Activated CD4-positive, alpha-beta T cell treated with anti-CD3 and anti-CD28 coated beads for 24 hours (primary cell): ENCODE measurements at places on chromosomes 1 and 21.

- no peak for DNase-seq
Observed at GRCh38 chr1:182143825-182144645, 82.5 kb upstream of the ZNF648 start.

- DNase-seq: no peak
Observed at GRCh38 chr1:60895701-60896100, 186.7 kb upstream of the NFIA start.

DNA sequence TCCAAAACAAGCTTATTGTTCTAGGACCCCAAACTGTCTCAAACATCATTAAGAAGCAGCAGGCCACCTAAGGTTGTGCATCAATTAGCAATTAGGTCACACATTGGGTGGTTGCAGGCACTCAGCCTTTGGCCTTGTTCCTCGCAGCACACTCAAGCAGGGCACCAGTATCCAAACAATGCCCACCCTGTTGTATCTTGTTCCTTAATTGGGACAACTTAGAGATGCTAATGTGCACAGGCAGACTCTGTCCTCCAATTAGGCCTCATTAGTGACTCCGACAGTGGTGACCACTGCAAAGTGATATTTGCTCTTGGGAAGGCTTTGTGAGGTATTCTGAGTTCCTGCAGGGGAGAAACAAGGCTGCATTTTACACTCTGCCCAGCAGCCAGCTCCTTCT lies 515.1 kb upstream of the PTBP2 start:
- DNase-seq: no peak

DNA sequence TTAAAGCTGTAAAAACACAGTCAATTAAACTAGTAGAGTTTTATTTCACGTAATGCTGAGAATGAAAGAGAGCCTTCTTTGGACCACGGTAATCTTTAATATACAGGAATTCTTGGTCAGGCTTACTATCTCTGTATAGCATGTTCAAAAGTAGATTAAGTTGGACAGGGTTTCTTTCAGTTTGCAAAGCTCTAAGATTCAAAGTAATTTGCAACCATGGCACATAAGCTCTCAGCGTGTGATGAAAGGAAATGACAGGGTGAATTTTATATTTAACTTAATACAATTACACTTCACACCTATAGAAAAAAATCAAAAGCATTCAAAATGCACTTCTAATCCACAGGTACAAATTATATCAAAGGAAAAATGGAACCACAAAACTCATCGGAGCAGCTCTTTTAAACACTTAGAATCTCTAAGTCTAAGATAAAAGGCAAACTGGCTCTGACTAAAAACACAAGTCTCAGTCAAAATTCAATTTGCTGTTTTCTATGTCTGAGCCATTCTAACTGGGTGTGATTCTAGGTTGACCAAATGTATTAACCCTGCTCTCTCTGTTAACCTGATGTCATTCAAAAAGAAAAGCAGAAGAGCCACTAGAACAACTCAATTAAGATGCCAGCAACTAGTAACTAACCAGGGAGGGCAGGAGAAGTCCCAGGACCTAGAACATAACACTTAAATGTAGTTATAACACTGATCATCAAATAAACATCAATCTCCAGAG lies 147.7 kb downstream of the RERE start:
- DNase-seq: no peak

GRCh38 chr1:224170748-224171478 lies 12.1 kb upstream of the DEGS1 start:
- no peak for DNase-seq

DNA sequence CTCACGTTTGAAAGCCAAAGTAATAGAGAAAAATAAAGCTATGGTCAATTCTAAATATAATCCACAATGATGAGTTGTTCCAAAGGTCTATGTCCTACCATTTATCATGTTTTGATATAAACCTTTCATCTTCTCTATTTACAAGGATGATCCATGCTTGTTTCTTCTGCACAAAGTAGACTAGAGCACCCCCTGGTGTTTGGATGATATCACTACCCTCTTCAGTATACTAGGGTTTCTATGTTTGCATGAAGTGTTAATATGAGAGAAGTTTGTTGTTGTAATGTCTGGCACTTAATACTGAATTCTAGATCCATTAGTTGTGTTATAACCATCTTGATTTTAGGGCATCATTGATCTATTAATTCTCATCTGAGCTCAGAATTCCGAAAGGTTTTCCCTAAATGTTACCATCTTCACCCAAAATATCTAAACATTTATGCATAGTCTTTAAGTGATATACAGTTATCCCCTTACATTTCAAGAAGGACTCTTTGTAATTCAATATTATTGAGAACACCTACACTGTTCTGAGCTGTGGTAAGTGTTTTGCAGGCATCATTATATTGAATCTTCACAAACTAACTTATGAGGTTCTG lies 21.1 kb downstream of the CLDN8 start:
- DNase-seq: no peak

GRCh38 chr1:96208428-96208827 lies 513.2 kb upstream of the PTBP2 start:
- DNase-seq: no peak

DNA sequence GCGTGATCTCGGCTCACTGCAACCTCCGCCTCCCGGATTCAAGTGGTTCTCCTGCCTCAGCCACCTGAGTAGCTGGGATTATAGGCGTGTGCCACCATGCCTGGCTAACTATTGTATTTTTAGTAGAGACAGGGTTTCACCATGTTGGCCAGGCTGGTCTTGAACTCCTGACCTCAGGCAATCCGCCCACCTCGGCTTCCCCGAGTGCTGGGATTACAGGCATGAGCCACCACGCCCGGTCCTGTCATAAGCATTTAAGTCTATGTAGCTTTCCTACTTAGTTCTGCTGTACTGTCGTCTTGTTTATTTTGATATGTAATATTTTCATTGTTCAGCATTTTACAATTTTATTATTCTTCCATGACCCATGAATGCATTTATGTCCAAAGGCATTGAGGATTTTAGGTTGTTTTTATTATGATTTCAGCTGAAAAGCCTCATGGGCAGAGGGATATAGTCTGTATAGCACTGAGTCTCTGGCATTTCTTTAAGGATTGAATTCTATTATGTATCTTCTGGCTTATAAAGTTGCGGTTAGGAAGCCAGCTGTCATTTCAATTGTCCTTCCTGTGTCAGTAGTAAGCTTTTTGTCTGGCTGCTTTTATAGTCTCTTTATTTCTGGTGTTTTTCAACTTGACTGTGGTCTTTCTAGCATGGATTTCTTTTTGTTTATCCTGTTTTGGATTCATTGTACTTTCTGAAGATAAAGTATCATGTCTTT lies 9.2 kb downstream of the AGPAT3 start:
- DNase-seq: no peak

- DNase-seq: no peak
Observed at GRCh38 chr1:98382986-98383740, 278.4 kb upstream of the SNX7 start.

DNA sequence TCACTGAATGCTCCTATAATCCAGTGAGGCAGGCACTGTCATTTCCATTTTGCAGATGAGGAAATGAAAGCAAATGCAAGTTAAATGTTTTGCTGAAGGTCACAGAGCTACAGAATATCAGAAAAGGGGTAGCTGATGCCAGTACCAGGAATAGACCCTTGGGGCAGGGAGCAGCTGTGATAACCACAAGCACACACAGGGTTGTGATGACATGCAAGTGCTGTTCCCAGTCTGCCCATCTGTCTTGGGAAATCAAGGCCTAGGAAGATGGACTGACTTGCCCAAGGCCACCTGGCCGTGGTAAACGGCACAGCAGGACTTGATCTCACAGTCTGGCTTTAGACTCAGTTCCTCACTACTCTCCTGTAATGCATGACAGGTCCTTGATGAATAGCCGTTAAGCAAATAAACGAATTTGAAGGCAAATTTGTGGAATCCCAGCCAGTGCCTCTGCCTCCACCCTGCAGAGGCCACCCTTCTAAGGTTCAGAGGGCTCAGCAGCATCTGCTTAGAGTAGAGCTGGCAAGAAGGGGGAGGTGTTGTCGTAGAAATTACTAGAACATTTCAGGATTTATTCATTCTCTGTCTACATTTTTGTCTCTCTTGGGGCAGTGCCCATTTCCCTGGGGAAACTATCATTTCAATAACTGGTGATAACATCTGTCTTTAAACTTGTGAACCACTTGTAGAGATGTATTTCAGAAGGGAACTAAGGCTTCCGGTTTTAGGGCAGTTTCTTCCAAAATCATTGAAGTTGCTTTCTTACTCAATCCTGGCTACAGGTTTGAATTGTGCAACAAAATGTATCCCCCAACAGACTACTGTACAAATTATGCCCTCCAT lies 53.2 kb upstream of the MRPS6 start:
- no peak for DNase-seq

DNA sequence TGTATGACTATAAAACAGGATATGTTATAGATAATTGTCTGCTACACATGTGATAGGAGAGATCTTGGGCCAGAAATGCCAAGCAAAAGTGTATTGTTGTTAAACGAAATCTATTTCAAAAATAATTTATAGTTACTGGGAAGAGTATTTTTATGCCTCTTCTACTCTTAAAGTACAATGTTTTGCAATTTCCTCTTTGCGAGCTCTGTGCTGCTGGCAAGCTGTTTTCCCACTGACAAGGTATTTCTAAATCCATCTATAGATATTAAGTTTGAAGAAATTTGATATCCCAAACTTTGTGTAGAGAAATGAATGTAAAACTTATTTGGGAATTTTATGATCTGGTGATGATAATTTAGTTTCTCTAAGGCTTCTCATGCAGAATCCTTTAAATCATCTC lies 63.3 kb upstream of the PTGFR start:
- no peak for DNase-seq

DNA sequence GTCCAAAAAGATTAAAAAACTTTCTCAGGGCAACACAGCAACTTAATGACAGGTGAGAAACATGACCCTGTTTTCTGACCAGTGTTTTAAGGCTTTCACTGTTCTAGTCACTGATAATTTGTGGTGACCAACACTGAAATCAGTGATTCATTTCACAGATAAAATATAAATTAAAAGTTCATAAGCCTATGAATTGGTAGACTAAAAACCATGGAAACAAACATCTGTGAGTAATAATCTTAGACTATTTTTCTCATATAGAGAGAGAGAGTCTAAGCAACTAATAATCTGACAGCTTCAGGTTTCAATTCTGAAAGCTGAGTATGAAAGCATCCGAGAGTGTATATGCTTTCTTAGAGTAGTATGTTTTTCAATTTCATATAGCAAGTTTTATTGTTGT lies 536.9 kb downstream of the ADGRL2 start:
- no peak for DNase-seq

DNA sequence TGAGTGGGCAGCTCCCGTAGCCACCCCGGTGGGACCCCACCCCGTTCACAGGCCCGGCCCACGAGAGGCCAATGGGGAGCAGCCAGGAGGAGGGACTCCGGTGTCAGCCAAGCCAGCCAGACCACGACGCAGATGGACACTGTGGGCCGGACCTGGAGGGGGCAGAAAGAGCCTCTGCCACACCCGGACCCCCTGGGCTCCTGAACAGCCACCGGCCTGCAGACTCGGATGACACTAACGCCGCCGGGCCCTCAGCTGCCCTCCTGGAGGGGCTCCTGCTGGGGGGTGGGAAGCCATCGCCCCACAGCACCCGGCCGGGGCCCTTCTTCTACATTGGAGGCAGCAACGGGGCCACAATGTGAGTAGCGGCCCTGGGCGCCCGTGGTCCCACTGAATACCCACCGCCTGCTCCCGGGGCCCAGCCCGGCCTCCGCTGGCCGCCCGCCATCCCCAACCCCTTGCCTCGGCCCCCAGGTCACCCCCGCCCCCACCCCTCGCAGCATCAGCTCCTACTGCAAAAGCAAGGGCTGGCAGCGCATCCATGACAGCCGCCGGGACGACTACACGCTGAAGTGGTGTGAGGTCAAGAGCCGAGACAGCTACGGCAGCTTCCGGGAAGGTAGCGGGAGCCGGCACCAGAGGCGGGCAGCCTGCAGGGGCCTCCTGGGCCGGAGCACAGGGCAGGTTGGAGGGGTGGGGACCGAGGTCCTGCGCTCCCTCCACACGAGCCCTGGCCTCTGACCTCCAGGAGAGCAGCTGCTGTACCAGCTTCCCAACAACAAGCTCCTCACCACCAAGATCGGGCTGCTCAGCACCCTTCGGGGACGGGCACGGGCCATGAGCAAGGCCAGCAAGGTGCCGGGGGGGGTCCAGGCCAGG lies 6.5 kb downstream of the TTLL10 start:
- DNase-seq: no peak

- no peak for DNase-seq
Observed at GRCh38 chr1:152164517-152165136, 5.6 kb upstream of the RPTN start.

- no peak for DNase-seq
Observed at GRCh38 chr1:55055951-55056631, 16.7 kb downstream of the PCSK9 start.

DNA sequence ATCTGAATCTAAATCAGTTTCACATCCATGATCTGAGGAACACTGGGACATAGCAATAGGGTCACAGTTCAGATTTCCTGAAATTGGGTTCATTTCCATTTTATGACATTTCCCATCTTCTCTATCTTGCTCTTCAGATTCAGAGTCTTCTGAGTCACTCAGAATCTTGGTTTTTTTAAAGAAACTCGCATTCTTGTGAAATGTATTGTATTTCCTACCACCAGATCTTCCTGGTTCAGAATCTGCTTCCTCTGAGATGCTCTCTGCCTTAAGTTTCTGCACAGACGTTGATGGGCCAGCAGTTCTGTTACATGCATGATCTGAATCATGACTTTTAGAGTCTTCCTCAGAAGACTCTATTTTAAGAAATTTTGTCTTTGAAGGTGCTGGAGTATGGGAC lies 15.5 kb upstream of the PSMG1 start:
- DNase-seq: no peak

DNA sequence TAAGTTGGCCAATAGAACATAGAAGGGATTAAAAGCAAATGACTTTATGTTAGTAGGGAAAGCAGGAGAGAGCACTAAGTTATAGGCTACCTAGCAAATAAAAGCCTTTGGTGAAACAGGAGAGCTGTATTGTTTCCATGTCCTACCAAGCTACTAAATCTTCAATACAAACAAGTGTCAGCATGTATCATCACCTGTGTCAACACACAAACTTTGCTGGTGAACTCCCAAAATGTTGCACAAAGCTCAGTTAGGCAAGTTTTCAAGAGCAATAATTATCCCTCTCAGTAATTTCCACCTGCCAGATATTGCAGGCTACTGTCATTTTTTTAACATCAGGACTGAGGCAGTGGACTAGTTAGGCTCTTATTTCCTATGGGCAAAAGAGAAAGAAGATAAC lies 77.7 kb upstream of the ADAM30 start:
- DNase-seq: no peak

GRCh38 chr1:201539561-201540431 lies 869 bp downstream of the NAV1 start:
- DNase-seq: no peak

- no peak for DNase-seq
Observed at GRCh38 chr21:38349111-38349746, 92.4 kb downstream of the KCNJ15 start.

- DNase-seq: no peak
Observed at GRCh38 chr21:39353295-39353694, 4.4 kb upstream of the HMGN1 start.

- no peak for DNase-seq
Observed at GRCh38 chr1:3641046-3641760, 8.7 kb downstream of the WRAP73 start.

- DNase-seq: no peak
Observed at GRCh38 chr1:167510244-167510643, 8.1 kb downstream of the CD247 start.
